ENCODE measurements at places on chromosomes 1 and 21.

GRCh38 chr1:234969011-234969441 lies 159.6 kb downstream of the TOMM20 start:
- DNase-seq, result no peak

- DNase-seq, result no peak
These were observed 7.5 kb downstream of the SLC19A1 start for GRCh38 chr21:45534636-45535331.

DNA sequence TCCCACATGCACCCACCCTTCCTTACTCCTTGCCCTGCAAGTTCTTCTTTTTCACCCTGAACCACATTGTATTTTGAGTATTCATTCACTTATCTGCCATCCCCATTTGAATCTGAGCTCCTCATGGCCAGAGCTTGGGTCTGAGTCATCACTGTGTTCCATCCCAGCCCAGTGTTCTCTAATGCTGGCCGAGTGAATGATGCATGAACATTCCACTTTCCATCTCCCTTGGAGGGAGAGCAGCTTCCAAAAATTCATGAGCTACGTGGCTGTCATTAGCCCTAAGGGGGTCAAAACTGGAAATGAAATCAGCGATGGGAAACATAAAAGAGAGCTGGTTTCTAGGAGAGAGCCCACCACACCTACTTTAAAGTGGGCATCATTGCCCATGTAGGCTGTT lies 187.0 kb upstream of the USP24 start:
- no peak for DNase-seq

- DNase-seq, result no peak
These were observed 37.1 kb downstream of the INAVA start for GRCh38 chr1:200931776-200932175.

DNA sequence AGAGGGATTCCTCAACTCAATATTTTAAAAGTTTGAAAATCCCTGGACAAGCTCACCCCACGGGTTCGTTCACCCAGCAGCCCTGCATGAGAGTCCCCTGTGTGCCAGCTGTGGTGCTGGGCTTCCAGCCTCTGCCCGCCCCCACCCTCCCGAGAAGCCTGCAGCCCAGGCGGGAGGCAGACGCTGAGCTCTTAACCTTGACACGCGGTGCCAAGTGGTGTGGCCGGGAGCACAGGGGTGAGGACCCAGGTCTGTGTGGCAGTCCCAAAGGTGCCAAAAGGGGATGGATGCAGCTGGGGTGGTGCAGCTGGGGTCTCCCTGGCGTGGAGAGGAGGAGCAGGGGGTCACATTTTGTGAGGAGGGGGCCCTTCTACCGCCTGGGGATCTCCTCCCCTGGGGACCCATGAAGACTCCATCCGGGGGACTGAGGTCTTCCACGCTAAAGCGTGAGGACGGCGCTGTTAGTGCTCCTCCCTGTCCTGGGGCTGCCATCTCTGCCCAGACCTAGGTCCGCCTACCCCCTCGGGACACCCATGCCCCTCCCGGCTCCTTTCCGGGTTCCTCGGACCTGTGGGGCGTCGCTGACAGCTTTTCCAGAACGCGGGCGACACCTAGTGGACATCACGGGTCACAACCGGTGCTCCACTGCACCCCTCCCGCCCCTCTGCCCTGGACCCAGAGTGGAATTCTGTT lies 12.9 kb downstream of the PLA2G2F start:
- DNase-seq, result peak; percentile 64

- DNase-seq, result peak; percentile 49
These were observed 17.2 kb upstream of the RASSF5 start for GRCh38 chr1:206489980-206490770.

DNA sequence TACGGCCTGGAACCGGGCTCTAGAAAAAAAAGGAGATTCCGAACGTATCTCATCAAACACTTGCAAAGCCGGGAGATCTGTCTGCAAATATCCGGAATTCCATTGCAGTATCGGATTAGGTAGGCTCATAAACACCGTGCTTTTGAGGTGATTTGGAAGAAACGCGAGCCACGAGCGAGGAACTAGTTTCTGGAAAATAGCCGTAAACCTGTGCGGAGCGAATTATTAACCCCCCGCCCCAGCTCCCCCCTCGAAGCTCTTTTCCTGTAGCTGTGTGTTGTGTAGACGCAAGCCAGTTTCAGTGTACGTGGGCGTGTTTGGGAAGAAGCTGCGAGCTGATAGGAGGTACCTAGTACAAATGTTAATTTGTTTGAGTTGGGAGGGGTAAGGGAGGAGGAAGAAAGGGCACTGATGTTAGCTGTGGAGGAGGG lies 1.1 kb downstream of the RALGPS2 start:
- no peak for DNase-seq

- no peak for DNase-seq
These were observed 194.8 kb upstream of the HMCN1 start for GRCh38 chr1:185539277-185539943.

- no peak for DNase-seq
These were observed 708.8 kb downstream of the LTN1 start for GRCh38 chr21:28283641-28284490.

- no peak for DNase-seq
These were observed 27.3 kb upstream of the ZNF496 start for GRCh38 chr1:247358920-247359319.

DNA sequence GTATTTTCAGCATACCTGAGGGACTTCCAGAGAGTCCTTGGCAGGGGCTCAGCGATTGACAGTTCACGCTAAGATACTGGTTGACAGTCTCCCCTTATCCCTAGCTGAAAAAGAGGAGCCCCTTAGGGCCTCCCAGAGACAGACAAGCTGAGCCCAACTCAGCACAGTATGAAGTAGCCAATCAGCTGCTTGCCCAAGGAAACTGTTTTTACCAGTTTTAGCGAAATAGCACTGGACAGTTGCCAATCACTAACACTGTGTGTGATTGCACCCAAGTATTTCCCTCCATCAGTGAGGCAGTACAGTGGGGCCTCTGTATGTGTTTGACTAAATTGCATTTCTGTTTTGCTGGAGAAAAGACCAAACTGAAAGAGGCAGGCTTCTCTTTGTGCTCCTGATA lies 27.0 kb downstream of the KHDRBS1 start:
- no peak for DNase-seq

- DNase-seq, result no peak
These were observed at the start of gene CACNA1E for GRCh38 chr1:181483285-181484195. Gene CACNA1E, plus strand, starts transcription at chr1:181483517. Its CDS starts 228 bp downstream, at chr1:181483745.

- DNase-seq, result no peak
These were observed 280.7 kb upstream of the NR5A2 start for GRCh38 chr1:199746666-199747384.

DNA sequence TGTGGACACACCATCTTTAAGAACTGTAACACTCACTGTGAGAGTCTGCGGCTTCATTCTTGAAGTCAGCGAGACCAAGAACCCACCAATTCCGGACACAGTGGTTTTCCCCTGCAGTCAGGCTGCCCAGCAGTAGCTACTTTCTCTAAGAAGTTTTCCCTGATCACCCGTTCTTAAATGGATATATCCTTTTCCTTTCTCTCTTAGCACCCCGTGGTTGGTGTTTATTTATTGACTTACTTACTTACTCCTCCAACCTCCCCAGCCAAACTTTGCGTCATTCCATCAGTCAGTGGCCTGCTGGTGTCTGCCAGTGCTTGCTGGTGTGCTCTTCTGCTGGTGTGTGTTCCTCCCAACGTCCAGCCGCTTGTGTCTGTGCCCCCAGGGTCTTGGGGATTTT lies 264.8 kb downstream of the GPR52 start:
- DNase-seq, result no peak

DNA sequence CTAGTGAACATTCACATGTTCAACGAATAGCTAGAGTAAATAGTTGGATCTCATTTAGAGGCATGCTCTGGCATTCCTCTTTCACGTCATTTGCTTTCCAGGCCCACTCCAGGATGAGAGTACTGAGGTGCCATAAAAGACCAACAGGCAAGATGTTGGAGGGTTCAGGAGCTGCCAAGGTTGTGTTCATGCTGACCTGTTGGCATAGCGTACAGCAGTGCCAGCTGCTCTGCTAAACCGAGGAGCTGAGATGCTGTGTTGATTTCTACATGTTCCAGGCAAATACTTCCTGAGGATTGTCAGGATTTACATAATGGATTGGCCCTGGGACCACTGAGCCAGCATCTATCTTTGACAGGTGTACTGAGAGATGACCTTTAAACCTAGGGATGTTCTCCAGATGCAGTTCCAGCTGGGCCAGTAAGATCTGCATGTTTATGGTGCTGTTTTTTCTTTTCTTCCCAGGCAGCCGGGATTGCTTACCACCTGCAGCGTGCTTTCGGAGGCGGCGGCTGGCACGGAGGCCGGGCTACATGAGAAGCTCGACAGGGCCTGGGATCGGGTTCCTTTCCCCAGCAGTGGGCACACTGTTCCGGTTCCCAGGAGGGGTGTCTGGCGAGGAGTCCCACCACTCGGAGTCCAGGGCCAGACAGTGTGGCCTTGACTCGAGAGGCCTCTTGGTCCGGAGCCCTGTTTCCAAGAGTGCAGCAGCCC lies 66.9 kb downstream of the DISC1 start:
- no peak for DNase-seq

DNA sequence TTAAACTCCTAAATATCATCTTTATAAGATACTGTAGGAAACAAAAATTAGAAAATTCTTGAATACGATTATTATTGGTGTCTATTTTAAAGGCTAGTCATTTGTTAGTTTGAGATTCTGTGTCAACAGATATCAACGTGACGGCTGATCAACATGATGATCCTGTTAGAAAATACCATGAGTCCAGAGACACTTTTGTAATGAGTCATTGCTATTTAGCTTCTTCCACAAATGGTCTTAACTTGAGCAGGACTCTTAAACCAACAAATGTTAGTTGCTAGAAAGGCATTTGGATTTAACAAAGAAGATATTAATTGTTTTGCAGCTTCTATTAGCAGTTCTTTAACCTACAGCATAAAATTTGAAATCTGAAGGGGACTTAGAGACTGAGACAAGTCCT lies 131.2 kb downstream of the TGFB2 start:
- DNase-seq, result no peak

GRCh38 chr1:202235856-202236837 lies 42.5 kb downstream of the LGR6 start:
- peak; percentile 58 for DNase-seq

GRCh38 chr1:157000686-157001085 lies 44.9 kb downstream of the ARHGEF11 start:
- DNase-seq, result no peak

GRCh38 chr1:233614173-233614742 lies 352 bp downstream of the KCNK1 start:
- DNase-seq, result no peak

DNA sequence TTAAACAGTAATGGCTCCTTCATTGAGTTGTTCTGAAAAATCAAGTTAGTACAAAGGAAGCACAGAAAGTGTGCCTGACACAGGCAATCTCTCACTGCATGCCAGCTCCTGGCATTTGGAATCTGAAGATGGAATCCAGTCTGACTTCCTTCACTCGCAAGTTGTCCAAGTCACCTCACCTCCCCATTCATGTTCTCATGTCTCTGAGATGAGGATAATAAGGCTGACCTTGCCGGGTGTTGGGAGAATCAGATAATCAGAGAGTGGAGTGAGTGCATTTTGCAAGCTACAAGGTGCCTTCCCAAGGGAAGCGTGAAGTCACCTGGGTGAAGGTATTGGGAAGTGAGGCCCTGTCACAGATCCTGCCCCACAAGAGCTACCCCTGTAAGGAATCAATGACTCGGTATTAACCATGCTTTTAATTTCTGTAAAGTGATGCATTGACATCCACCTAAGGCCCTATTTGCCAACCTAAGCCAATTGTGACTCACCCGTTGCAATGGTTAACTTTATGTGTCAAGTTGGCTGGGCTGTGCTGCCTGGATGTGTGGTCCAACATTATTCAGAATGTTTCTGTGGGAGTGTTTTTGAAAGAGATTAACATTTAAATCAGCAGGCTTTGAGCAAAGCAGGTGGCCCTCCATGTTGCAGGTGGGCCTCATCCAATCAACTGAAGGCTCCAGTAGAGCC lies 62.5 kb upstream of the TARBP1 start:
- no peak for DNase-seq

All from stimulated activated CD8-positive, alpha-beta memory T cell treated with anti-CD3 and anti-CD28 coated beads, Interleukin-15, amount 100 ng/mL, for 1 hour (primary cell).